ENCODE measurements at places on chromosomes 7 and 10.

DNA sequence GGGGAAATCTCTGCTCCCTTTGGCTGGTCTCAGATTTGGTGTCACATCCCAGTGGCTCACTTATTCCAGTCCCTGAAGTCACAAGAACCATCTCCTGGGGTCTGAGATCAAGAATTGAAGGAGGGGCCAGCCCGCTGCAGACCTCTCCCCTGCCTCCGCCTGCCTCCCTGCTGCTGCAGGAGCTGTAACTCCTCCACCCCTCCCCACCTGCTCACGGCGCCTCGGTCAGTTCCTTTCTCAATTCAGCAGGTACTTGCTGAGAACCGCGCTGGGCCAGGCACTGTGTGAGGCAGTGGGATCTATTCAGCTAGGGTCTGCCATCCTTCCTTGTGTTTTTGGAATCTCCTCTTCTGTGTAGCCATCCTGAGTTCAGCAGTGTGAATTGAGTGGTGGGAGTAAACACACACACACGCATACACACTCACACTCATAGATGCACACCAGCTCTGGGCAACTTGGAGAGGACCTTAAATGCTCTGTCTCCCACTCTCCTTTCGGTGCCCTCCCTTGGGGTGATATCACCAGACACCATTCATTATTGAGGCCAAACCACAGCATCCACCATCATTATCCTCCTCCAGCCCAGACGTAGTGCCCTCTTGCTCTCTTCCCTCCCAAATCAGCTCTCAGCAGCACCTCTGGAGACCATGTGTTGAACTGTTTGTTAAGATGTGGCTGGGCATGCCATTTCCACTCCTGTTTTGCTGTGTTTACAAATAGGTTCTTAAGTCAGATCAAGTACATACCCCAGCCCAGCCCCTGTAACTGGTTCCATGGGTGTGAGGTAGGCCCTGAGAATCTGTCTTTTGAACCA is 22.0 kb upstream of the ANKRD2 start:
- DNase-seq, result no peak

GRCh38 chr7:63900394-63901203 is 98.0 kb upstream of the ZNF722 start:
- no peak for DNase-seq

DNA sequence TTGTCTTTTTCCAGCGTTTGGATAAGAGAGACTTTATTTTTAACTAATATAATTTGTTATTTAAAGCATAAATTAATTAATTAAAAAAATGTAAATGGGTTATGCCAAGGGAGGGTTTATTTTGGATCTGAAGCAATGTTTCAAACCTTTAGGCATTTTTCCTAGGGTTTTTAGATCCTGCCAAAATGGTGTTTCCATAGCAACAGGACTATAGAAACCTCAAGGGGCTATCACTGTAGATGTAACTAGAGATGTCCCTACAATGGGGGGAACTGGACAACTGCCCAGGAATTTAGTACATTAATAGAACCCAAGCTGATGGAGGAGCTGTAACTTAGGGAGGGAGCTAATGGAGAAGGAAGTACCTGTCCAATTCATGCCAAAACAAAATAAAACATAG is 57.3 kb downstream of the SLC39A12 start:
- peak; percentile 51 for DNase-seq

- no peak for DNase-seq
Measured at GRCh38 chr7:142862351-142862750, 7.5 kb downstream of the EPHB6 start.

DNA sequence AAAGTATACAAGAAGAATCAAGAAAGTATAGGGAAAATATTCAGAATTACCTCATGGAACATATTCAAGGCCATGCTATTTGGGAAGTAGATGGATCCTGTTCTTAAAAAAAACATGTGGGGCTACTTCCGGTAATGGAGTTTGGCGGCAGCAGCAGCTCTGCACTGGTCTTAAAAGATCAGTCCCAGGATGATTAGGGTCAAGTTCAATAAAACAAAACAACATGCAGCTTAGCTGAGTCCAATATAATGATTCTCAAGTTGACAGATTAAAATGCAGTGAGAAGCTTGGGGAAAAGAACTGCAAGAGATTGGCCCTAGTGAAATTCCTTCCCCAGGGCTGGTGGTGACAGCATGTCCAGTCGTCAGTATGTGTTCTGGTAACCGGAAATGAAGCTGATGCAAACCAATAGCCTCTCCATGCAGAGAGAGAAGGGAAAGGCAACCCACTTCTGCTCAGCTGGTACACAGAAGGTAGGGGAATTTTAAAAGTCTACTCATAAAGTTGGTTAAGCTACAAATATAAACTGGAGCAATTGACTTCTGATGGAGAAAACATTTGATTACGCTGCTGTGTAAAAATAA is 305.1 kb upstream of the IMMP2L start:
- no peak for DNase-seq

GRCh38 chr7:30510124-30511075 is 5.8 kb upstream of the GGCT start:
- peak; percentile 68 for DNase-seq

DNA sequence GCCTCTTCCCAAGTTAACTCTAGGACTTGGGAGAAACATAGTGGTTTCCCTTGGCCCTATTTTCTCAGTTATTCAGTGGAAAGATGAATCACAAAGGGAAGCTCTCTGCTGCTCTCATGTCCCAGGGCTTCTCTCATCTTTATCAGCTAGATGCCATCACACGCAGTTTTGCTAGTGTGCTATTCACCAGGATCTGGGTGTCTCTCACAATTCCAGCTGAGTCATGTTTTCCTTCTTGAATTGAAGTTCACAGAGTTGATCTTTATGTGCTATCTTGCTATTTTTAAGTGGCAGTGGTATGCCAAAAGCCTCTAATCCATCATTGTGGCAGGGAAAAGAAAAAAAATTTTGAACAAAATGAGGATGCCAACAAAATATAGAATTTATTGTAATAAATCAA is 101.3 kb downstream of the TWIST1 start:
- peak; percentile 86 for DNase-seq

GRCh38 chr10:75497997-75498883 is 66.8 kb downstream of the LRMDA start:
- peak; percentile 98 for DNase-seq

DNA sequence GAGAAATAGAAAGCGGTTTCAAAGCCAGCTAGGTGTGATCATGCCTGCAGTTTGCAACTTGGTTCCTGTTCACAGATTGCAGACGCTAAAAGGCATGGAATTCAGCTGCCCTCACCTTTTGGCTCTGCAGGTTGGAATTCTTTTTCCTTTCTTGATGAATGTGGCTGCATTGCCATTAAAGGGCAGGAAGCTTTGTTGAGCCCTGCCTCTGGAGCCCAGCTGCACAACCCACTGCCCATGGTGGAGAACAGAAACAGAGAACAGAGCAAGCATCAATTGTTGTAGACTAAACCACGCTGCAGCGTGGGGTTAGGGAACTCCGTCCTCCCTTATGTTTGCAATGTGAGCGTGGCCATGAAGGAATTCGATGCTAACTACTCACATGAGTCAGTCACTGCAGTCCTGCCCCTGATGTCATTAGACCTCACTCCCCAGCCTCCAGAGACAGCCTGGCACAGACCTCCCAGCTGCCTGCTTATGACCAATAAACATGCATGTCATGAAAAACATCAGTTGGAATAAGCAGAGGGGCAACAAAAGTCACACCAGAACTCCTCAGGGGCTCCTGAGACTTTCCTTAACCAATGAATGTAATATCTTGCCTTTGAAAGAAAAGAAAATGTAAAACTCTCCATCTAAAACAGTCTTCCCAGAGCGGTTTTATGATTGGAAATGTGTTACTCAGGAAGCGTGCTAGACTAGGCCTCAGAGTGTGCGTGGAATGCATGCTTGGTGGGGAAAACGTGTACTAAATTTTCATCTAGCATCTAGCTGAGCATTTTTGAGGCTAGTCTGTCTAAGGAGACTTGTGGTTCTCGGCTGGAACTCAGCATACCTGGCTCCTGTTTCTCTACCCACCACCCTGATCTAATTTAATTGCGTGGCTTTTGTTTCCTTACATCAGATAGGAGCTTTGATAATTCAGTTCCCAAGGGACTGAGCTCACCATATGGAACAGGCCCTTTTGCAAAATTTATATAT is 232.2 kb downstream of the KIAA1217 start:
- no peak for DNase-seq

DNA sequence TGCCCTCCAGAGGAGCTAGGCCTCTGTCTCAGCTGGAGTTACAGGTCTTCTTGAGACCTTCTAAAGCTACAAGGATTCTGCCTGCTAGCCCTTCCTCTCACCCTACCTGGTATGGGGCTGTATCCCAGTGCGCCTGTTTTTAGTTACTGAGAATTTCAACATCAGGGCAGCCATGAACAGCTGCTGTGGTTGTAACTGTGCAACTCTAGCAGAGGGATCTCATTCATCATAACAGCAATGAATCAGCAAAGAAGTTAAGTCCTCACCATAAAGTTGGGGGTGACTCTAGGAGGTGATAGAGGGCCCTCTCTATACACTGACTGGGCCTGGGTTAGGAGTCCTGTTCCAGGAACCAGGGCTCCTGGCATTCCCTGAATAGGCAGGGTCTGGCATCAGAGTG is 14.0 kb upstream of the CDH23 start:
- peak; percentile 3 for DNase-seq
